ENCODE measurements at places on chromosomes 4 and X.
A peak's percentile ranks its signal among the peaks of the same experiment; 100 is the strongest.

- peak; percentile 73 for DNase-seq
These were observed 554 bp downstream of the DCTD start for GRCh38 chr4:182916483-182917181.

DNA sequence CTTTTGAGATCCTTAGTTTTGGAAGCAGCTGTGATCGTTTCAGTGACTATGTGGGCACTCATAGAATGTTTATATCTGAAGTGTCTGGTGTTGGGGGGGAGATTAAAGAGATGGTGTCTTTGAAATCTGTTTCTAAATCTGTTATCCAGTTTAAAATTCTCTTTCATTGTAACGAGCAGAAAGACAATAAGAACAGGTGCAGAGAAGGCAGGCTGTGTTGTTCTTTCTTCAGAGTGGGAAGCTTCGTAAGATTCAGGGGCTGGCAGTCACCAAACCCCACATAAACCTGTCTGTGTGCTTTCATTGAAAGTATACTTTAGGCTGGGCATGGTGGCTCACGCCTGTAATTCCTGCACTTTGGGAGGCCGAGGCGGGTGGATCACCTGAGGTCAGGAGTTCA lies 16.3 kb upstream of the DHRSX start:
- DNase-seq = no peak

DNA sequence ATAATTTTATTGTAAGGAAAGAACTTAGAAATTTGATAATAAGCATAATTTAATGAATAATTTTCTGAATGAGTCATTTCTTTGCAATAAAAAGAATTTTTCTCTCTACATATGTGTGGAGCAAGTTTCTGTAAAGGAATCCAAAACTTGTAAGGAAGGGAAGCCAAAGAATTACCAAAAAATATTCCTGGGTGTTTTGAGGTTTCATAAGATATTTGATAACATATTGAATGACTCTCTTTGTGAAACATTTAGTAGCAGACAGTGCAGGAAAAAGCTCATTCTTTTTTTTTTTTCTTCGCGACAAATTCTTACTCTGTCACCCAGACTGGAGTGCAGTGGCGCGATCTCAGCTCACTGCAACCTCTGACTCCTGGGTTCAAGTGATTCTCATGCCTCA lies 469.0 kb upstream of the MAGEB2 start:
- DNase-seq = no peak

- peak; percentile 69 for DNase-seq
These were observed 53.3 kb upstream of the LNX1 start for GRCh38 chr4:53644607-53645006.

- DNase-seq = no peak
These were observed 2.9 kb downstream of the STIM2 start for GRCh38 chr4:26863512-26863911.
